Muscle of arm (tissue), 14 donors: ENCODE measurements at places on chromosomes 1 and 21. TPM values are rescaled to one million over a fixed set of nuclear protein-coding genes. Genes with fewer than 3 reads are reported as not detected.
A peak's percentile ranks its signal among the peaks of the same experiment; 100 is the strongest.

- DNase-seq, result no peak
Observed at GRCh38 chr1:221793439-221794078, 51.7 kb upstream of the DUSP10 start.

GRCh38 chr1:234608025-234608910 is 1.7 kb downstream of the IRF2BP2 start:
- DNase-seq, result peak; percentile 79

GRCh38 chr1:108953452-108953851 is 9.8 kb downstream of the CLCC1 start:
- no peak for DNase-seq

- DNase-seq, result no peak
Observed at GRCh38 chr1:21289700-21290545, at the start of gene ECE1. ECE1 (minus strand) TSS chr1:21290463; CDS start chr1:21290414, 49 bp downstream.

FAM167B gene
- polyA plus RNA-seq, result 3.3 TPM

DNA sequence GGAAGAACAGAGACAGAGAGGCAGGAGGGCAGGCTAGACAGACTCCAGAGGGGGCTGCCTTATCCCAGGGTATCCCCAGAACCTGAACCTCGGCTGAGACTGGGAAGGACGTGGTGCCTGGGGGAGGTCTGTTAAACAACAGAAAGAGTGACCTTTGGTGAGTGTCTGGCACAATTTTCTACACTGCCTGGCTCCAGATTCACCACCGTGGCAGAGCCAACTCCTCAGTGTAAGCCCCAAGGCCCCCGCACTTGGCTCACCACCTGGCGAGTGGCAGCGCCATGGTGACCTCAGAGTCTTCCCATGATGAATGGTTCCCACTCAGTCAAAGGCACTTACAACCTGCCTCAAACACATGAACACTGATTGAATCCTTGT is 6.5 kb downstream of the RD3 start:
- DNase-seq, result no peak

DNA sequence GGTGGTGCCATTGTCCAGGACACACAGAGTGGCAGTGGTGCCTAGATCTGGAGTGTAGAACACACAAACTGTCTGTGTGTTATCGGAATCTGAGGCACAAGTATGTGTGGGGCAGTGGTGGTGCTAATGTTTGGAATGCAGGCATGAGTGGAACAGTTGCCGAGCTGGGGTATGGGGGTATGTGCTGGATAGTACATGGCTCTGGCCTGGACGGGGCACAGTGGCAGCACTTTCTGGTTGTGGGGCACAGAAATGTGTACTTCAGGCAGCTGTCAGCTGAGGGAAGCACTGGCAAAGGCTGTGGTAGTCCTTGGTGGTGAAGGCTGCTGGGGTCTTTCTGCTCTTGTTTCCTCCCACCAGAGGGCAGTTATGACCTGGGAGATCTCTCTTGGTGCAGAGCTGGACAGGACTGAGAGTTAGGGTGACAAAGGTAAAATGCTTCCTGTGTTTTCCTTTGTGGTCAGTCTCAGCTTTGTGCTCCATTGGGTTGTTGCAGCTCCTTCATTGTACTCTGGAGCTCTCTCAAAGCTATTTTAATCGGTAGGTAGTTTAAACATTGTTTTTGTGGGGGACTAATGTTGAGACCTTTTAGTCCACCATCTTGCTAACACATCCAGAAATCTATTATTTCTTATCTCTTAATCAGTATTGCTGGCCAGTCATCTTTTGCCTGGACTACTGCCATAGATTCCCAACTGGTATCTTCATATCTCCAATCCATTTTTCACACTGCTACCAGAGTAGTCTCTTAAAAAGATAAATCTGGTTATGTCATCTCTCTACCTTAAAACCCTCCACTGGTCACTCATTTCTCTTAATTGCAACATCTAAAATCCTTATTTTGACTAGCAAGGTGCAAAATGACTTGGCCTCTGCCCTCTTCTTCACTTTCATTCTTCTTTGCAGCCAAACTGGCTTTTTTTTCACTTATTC is 83.9 kb upstream of the NBPF4 start:
- no peak for DNase-seq

DNA sequence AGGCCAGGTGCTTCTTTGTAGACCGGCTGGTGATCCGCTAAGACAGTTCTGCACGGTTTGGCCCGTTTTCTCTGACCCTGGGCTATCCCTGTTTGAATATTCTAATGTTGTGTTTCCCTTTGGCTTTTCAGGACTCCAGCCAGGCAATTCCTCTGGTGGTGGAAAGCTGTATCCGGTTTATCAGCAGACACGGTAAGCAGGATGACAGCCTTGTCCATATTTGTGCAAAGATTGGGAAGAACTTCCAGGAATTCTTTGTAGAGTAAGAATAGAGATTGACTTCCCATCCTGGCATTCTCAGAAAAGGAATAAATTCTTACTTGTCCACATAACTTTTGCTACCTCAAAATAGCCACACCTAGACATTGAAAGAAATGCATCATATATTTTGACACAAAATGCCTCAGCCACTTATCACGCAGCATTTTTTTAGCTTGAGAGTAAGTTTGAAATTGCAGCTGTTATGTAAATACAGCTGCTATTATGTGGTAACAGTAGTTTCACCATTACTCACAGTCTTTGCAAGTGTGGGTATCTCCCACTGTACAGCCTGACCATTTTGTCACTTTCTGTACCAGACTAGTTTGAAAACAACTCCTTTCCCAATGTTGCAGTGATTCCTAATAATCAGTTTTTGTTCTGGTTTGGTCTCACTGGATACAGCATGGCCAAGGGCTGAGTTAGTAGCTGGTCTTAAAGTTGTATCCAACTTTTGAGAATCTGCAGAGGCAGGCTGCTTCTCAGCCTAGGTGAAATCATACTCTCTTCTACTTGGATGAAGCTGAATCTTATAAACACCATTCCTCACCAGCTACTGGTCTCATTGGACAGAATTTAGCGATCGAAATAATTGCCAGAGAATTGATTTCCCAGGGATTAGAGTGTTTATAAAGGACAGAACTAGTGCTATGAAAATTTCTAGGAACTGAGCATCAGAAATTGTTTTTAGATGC is 40.0 kb upstream of the IKBKE start:
- DNase-seq, result no peak

- DNase-seq, result no peak
Observed at GRCh38 chr1:162192306-162192678, 122.8 kb downstream of the NOS1AP start.

NR0B2 gene
- not detected for polyA plus RNA-seq

LRRIQ3 gene
- polyA plus RNA-seq, result 0.77 TPM

OR2T10 gene
- polyA plus RNA-seq, result not detected

OR2L3 gene
- polyA plus RNA-seq, result not detected

GRCh38 chr21:14979264-14979663 is 85.5 kb downstream of the NRIP1 start:
- no peak for DNase-seq

DNA sequence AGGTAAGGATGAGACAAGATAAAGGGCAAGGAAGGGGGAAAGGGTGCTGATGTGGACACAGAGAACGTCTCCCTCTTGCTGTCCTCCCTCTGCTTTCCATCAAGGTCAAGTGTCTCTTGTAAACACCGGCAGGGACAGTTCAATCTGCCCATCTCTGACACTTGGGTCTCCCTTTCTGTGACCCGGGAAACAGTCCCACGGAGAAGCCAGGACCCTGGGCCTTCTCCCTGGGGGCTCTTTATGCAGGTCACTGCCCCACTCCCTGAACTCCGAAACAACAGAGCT is 254.3 kb downstream of the LTN1 start:
- DNase-seq, result no peak

- DNase-seq, result no peak
Observed at GRCh38 chr1:228669242-228669585, 66.1 kb upstream of the RHOU start.

SLAMF9 gene
- polyA plus RNA-seq, result not detected

DNA sequence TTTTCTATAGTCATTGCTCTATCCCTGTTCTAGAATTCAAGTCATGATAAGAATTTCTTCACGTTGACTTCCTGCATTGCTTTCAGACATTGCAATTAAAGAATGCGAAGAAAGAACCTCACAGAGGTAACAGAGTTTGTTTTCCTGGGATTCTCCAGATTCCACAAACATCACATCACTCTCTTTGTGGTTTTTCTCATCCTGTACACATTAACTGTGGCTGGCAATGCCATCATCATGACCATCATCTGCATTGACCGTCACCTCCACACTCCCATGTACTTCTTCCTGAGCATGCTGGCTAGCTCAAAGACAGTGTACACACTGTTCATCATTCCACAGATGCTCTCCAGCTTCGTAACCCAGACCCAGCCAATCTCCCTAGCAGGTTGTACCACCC is 10.6 kb downstream of the APCS start:
- DNase-seq, result no peak

DNA sequence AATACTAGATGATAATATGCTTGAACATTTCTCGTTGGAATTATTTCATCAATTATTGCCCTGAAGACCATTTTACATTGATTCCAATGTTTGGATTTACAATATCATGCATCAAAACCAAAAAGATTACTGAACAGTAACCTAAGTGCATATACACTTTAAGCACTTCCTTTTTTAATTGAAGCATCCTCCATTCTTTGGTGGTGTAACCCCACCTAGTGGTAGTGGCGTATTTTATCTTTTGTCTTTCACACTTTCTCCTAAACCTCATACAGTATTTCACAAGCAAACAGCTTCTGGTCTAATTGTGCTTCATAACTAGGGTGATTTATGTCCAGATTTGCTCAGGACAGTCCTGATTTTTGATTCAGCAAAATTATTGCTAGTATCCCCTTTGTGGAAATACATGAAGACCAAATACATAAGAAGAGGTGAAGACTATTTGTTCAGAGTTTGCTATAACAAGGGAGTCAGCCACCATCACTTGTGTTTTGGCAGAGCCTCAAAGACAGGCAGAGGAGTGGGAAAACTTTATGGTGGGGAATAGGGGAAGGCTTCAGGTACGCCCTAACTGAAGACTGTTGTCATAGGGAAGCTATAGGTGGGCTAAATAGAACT is 3.4 kb upstream of the NVL start:
- DNase-seq, result peak; percentile 56

SELENBP1 gene
- 28.0 TPM for polyA plus RNA-seq

- peak; percentile 85 for DNase-seq
Observed at GRCh38 chr1:66331658-66332547, 202.1 kb upstream of the SGIP1 start.

SLC16A4 gene
- 10.2 TPM for polyA plus RNA-seq

DNA sequence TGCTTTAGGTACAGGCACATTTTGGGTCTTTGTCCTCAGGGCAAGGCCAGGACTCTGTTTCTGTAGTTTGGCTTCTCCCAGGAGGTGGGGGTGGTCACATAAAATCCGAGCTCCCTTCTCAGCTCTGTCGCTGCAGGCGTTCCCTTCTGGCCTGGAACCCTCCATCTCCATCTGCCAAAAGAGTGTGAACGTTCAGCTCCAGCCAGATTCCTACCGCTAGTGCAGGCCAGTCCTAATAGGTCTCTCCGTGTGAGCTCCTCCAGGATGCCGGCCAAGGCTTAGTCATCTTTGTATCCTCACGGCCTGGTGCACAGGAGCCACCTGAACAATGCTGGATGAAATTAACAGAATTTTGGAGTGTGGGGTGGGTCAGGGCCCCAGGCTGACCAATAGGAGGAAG is 19.9 kb upstream of the KCNA10 start:
- DNase-seq, result no peak

PROX1 gene
- polyA plus RNA-seq, result 13.4 TPM

DNA sequence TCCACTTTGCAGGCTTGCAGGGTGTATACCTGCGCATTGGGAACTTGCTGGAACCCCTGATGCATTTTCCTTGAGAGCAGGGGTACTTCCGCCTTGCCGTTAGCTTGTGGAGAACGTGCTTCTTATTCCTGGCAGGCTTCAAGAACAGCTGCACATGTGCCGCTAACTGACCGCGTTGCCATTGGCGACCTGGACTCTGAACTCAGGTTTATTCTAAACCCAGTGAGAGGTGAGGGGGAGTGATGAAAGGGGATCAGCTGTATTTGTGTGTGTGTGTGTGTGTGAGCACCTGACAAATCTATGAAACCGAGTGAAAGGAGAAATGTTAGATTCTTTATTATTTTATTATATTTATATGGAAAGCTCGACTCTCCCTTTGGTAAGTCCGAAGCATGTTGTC is 128.6 kb downstream of the HUNK start:
- peak; percentile 76 for DNase-seq

GPX7 gene
- polyA plus RNA-seq, result 112 TPM

DNA sequence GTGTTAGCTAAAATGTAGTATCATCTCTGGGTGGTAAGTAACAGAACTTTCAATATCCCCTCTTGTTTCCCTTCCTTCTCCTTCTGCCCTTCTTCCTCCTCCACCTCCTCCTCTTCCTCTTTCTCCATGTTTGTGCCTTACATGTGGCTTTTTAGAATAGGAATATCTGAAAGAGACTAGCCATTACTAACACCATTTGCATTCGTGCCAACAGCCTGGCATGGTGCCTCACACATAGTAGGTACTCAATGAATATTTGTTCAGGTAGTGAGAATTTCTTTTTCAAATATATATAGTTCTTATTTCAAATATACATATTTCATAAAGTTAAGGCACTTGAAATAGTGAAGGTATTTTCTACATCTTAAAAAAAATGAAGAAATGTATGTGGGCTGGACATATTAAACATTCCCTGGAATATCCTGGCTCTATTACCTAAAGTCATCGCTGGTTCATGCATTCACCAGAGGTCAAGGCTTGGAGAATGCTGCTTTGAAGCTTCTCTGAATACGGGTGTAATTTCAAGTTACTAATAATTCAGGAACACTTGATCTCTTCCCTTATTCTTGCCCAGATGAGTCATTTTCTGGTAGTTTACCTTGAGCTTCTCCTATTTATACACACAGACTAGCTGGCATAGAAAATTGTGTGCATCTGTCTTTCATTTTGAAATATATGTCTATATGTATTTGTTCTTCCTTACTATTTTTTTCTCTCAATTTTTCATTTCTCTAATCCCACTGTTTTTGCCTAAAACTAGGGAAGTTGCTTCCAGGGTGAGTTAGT is 319.4 kb downstream of the TGFB2 start:
- DNase-seq, result peak; percentile 38

DNA sequence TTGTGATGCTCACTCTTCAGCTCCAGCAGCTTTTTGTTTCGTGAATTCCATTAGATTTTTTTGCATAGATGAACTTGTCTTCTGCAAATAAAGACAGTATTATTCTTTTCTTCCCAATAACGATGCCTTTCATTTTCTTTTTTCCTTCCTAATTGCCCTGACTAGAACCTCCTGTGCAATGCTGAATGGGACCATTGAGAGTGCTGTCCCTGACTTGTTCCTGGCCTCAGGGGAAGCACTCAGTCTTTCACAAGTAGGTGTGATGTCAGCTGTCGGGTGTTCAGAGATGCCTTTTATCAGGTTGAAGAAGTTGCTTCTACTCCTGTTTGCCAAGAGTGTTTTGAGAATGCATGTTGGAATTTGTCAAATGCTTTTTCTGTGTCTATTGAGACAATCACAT is 64.3 kb upstream of the ADARB1 start:
- DNase-seq, result no peak
